Stimulated activated CD4-positive, alpha-beta T cell treated with anti-CD3 and anti-CD28 coated beads, Interleukin-15, amount 100 ng/mL, for 1 hour (primary cell): ENCODE measurements at places on chromosomes 6 and 20.

- no peak for DNase-seq
These were observed 407.1 kb upstream of the RUNX2 start for GRCh38 chr6:44920952-44921491.

DNA sequence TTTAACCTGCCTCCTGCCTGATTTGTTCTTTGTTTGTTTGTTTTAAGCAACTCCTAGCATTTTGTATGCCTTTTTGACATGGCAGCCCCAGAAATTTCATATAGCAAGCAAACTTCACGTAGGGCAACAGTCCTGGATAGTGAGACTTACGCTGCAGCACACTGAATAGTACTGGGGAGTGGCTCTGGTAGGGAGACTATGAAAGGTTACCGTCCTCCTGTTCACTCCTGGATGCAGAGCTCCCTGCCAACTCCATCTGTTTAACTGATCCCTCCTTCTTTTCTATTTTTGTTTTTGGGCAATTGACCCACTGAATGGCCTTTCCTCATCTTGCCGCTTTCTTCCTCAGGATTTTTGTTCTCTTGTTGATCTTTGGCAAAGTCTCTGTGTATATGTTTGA, 44.5 kb upstream of the BMP6 start:
- DNase-seq: no peak

- DNase-seq: no peak
These were observed 82.9 kb upstream of the MLN start for GRCh38 chr6:33886673-33887144.

DNA sequence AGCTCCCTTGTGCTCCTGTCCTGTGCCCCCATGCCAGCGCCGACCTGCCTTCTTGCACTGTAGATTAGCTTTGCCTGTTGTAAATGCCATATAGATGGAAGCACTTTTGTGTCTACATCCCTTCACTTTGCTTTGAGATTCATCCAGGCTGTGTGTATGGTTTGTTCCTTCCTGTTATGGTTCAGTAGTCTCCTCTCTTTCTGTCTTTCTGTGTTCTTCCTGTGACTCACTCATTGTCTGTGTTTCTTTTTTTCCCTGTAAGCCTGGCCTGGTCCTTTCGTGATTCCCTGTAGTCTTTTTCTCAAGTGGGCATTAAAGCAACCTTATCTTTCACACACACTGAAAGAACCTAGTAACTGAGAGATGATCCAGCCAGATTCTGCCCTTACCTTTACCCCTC, 66.6 kb downstream of the JARID2 start:
- no peak for DNase-seq

- no peak for DNase-seq
These were observed 25.8 kb downstream of the HLA-A start for GRCh38 chr6:29968130-29968529.
